ENCODE measurements at places on chromosomes 5 and 9.

DNA sequence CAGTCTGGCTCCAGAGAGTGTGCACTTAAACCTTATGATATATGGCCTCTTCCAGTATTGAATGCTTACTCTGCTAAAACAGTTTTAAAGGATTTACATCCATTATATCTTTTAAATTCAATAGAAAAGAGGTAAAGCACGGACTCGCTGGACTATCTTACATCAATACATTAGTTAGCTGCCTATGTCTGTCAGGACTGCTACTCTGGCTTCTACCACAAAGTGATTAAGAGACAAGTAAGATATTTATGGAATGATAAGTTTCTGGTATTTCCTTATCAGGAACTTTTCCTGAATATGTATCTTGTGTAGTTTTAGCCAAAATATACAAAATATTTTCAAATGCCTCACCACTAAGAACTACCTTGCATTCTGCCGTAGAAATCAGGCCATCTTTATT, 295.1 kb downstream of the ISL1 start:
- DNase-seq = no peak

DNA sequence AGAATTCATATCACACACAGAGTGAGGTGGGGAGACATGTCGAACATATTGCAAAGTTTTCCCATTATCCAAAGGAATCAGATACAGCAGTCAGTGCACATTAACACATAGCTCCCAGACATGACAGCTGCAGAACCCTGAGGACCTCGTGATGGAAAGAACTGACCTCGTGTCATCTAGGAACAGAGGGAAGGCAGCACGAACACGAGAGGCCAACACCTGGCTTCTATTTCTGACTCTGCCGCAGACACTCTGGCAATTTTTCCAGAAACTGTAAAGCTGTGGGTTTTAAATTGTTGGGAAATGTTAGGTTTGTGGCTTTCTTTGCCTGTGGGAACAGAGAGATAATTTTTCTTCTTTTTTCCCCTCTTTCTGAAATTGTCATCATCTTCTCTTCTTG, 315.0 kb upstream of the PIK3R1 start:
- no peak for DNase-seq

DNA sequence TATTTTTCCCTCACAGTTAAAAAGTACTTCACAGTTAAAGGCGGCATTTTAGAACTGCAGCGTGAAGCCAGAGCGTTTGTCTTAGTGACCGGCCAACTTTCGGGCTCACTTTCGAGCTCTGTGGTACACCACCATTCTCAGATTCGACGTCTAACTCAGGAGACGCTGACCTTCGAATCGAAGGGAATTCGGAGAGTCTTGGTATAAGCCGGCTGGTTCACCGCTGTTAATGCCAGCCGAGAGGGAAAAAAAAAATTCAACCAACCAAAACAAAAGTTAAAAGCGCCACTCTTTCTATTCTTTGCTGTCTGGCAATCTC, 544 bp upstream of the SNX24 start:
- DNase-seq = no peak

DNA sequence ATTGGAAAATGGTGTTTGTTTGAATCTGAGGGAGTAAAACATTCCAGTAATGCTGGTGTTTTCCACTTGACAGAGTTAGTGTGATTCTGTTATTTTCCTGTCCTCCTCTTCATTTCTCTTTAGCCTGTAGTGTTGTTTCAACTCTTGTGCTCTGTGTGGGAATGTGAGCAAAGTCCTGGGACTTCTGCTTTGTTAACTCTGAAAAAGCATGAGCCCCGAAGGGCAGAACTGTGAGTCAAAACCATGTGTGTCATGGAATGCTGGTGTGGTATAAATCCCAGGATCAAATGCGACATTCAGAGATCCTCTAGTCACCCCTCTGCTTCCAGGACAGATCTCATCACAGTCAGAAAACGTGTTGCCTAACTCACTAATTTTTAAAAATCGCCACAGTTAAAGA, 8.9 kb downstream of the F2R start:
- no peak for DNase-seq

DNA sequence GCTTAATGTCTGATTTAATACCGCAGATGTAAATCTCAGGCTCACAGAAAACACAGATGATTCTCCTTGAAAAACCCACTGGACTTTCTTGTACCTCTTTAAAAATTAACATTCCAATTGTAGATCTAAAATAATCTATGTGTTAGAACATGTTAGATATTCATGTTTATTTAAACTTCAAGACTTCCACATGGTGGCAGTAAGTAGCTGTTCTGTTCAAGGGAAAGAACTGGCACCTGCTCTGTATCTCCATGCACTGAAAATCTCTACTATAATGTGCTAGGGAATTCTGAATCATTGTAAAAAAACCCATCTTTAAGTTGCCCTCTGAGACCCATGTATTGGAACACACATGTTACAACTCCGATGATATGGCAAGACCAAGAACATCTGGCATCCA, 366.9 kb downstream of the DMRTA1 start:
- DNase-seq = peak; percentile 5

- no peak for DNase-seq
Observed at GRCh38 chr5:58965677-58966414, 383.0 kb downstream of the RAB3C start.

- no peak for DNase-seq
Observed at GRCh38 chr5:170522211-170523141, 18.7 kb downstream of the KCNIP1 start.
